ENCODE measurements at places on chromosomes 12 and 14. TPM values are rescaled to one million over a fixed set of nuclear protein-coding genes. Genes with fewer than 3 reads are reported as not detected.

- H3K4me1 ChIP-seq, result no peaks in the 10 kb centered on the region
- no peak for DNase-seq
- no peaks in the 10 kb centered on the region for H3K36me3 ChIP-seq
- H3K27me3 ChIP-seq, result no peaks in the 10 kb centered on the region
These were observed 47.6 kb upstream of the ASPG start for GRCh38 chr14:104037903-104038302.

DNA sequence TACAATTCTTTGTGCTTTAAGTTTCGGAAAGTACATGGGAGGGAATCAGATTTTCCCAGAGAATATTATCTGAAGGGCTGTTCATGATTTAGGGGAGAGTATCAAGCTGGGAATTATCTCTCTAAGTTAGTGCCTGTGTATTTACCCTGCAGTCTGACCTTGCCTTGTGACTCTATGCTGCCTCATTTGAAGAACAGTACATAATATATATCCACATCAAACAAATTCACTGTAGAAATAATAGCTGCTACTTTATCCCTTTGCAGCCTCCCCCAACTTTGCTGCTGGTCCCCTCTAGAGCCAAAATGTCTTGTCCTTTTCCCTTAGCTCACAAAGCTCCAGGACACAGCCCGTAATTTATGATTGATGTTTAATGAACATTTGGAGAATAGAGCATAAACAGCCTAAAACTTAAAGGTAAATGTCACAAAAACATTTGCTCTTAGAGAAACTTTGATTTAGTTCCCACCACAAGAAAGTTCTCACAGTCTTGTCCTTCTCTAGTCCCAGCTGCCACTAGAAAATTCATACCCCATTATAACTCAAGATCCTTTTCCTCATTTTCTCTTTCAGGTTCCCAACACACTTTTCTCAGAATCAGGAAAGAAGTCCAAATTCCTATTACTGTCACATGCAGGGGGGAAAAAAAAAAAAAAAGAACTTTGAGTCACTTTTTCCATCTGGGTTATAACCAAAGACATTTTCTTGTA is 1009.6 kb downstream of the FLRT2 start:
- DNase-seq, result no peak
- H3K4me3 ChIP-seq, result no peak overlapping the region
- no peaks in the 10 kb centered on the region for H3K4me1 ChIP-seq
- H3K27me3 ChIP-seq, result no peaks in the 10 kb centered on the region
- no peaks in the 10 kb centered on the region for H3K36me3 ChIP-seq

- no peak overlapping the region for H3K4me3 ChIP-seq
- H3K4me1 ChIP-seq, result no peaks in the 10 kb centered on the region
These were observed 446.9 kb downstream of the PCNX1 start for GRCh38 chr14:71354142-71354541.

Gene KRT83
- not detected for total RNA-seq

Gene CD9
- 3.6 TPM for total RNA-seq

DNA sequence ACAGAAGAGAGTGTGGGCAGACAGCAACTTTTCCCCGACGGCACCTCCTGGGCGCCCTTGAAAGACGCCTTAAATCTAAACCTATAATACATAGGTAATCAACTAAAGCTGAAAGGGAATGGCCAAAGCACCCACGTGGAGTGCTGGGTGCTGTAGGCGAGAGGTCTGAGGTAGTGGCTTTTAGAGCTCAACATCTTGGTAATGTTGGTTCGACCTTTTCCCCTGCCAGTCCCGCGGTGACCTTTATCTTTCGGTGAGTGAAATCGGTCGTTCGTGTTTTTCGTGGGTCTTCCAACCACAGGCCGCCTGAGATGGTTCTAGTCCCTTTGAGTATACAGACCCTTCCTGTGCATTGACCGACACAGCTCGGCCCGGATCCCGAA is 9.1 kb downstream of the OR6S1 start:
- peaks cover 23% of the 10 kb centered on the region for H3K4me1 ChIP-seq
- no peak for DNase-seq
- H3K27ac ChIP-seq, result no peak overlapping the region
- no peaks in the 10 kb centered on the region for H3K36me3 ChIP-seq
- H3K4me3 ChIP-seq, result peak overlapping the region; percentile 60
- H3K27me3 ChIP-seq, result peaks cover 74% of the 10 kb centered on the region

Gene FBLN5
- 3.0 TPM for total RNA-seq

DNA sequence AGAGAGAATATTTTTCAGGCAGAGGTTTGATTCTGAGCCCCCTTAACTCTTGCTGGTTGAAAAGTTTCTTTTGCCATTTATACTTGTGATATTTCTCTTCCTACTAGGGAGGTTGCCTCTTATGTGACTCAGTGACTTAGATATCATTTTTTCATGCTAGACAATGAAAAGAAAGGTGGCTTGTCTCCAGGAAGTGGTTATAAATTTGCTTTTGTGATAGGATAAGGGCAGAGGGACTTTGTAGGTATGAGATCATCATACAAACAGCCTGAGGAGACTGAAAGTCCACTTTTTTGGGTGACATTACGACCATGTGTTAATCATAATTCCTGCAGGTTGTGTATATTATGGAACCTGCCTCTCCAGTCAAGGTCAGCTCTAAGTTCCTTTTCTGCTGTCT is 35.8 kb downstream of the ACSM4 start:
- no peak for DNase-seq
- H3K27ac ChIP-seq, result no peak overlapping the region
- no peaks in the 10 kb centered on the region for H3K4me1 ChIP-seq
- no peaks in the 10 kb centered on the region for H3K36me3 ChIP-seq
- no peaks in the 10 kb centered on the region for H3K27me3 ChIP-seq
- no peak overlapping the region for H3K4me3 ChIP-seq

Gene STXBP6
- not detected for total RNA-seq

DNA sequence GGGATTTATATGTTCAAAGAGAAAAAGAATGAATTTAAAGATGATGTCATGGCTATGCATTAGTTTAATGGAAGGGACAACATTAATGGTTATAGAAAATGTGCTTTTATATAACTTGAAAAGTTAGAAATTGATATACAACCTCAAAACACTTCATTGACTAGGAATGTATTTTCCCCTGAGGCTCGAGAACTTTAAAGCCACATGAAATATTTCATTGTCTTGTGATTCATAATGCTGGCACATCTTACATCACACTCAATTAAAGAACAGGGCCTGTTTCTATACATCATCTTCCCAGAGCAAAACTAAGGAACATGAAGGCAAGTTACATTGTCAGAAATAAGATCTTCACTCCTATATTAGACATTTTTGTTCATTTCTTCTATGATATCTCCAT is 35.2 kb upstream of the PAWR start:
- peaks cover 6% of the 10 kb centered on the region for H3K27me3 ChIP-seq
- H3K36me3 ChIP-seq, result no peaks in the 10 kb centered on the region
- H3K4me1 ChIP-seq, result no peaks in the 10 kb centered on the region
- H3K4me3 ChIP-seq, result no peak overlapping the region
- DNase-seq, result no peak

- H3K27me3 ChIP-seq, result no peaks in the 10 kb centered on the region
- H3K4me1 ChIP-seq, result peaks cover 55% of the 10 kb centered on the region
- no peak overlapping the region for H3K4me3 ChIP-seq
These were observed 43.7 kb downstream of the DUSP16 start for GRCh38 chr12:12518919-12519318.

DNA sequence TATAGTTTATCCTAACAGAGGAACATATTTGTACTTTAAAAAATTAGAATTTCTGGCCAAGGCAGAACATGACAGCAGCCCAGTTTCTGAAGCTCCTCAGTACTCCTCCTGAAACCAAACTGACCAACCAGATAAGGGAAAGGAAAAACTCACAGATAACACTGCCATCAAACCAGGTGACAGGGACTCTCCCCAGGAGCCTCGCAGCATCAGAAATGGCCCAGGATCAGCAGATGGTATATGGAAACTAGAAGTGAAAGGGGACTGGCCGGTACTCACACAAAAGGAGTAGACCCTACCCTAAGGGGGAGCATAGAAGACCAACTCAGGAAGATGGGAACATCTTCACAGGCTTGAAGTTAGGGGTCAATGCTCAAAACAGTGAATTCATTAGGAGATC is 22.0 kb downstream of the GALC start:
- no peaks in the 10 kb centered on the region for H3K27me3 ChIP-seq
- H3K27ac ChIP-seq, result no peak overlapping the region
- no peaks in the 10 kb centered on the region for H3K4me1 ChIP-seq
- H3K4me3 ChIP-seq, result no peak overlapping the region
- no peak for DNase-seq

Gene OTUB2
- total RNA-seq, result 0.25 TPM

- H3K27me3 ChIP-seq, result no peaks in the 10 kb centered on the region
- no peaks in the 10 kb centered on the region for H3K4me1 ChIP-seq
- no peak overlapping the region for H3K27ac ChIP-seq
These were observed 285.1 kb upstream of the TMEM132C start for GRCh38 chr12:127981875-127982274.

Gene ARG2
- total RNA-seq, result 4.3 TPM

- no peak overlapping the region for H3K27ac ChIP-seq
- H3K4me3 ChIP-seq, result no peak overlapping the region
- no peaks in the 10 kb centered on the region for H3K27me3 ChIP-seq
- no peaks in the 10 kb centered on the region for H3K4me1 ChIP-seq
These were observed 104.1 kb downstream of the IGF1 start for GRCh38 chr12:102376181-102376747.

GRCh38 chr14:47590767-47591495 is 84.5 kb downstream of the MDGA2 start:
- H3K27me3 ChIP-seq, result no peaks in the 10 kb centered on the region
- H3K36me3 ChIP-seq, result no peaks in the 10 kb centered on the region
- no peak for DNase-seq
- no peak overlapping the region for H3K27ac ChIP-seq

DNA sequence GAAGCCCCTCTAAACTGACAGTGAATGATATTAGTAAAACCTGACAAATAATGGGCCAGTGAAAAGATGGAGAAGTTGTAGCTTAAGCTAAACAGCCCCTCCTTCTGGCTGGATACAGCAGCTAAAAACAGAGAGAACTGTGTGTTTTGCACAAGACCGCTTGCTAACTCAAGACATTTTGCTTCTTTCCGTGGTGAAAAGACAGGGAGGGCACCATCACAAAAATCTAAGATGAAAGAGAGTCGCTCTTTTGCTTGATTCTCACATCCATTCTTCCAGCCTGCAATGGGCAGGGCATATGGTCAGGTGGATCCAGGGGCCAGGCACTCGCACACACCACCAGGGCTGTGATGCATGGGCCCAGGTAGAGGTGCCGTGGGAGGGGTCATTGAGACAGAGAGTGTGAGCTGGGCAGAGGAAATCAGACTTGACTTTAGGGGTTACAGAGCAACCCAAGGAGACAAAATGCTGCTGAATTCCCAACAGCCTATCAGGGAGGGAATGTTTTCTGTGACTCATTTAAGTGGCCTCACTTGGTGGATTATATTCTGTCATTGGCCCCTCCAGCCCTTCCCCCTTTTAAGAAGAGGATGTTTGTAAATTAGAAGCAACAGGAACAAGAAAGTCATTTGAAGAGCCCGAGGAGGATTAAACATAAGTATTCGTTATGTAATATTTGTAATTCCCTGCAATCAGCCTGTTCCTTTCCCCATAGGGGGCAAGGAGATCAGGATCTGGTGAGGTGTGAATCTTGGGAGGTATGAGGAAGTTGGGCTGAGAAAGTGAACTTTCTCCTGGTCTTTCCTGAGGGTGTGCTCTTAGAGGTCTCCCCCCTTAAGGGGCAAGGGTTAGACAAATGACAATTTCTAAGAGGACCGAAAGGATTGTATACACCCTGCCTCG is 12.3 kb downstream of the EMP1 start:
- H3K27me3 ChIP-seq, result no peaks in the 10 kb centered on the region
- H3K4me1 ChIP-seq, result no peaks in the 10 kb centered on the region
- peak; percentile 12 for DNase-seq
- no peaks in the 10 kb centered on the region for H3K36me3 ChIP-seq
- H3K4me3 ChIP-seq, result no peak overlapping the region

Gene ADAM21
- total RNA-seq, result not detected

GRCh38 chr12:108773798-108774788 is 42.8 kb upstream of the CORO1C start:
- H3K27me3 ChIP-seq, result no peaks in the 10 kb centered on the region
- no peak overlapping the region for H3K4me3 ChIP-seq
- no peak for DNase-seq
- H3K36me3 ChIP-seq, result no peaks in the 10 kb centered on the region

DNA sequence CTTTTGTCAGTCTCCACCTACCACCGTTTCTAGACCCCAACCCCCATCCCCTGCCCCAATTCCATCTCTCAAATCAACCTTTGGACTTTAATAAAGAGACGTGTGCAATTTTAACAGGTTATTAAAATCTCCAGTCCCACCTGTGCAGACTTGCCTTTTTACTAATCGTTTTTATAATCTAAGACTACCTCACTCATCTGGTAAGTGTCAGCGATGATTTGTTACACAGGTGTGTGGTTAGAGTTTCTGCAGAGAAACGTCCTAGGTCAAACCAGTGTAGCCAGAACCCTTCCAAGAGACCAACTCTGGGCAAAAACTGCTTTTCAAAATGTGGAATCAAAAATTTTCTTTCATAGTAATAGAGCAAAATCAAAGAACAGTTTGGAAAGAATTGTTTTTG is 60.4 kb upstream of the PELI2 start:
- DNase-seq, result no peak
- H3K27ac ChIP-seq, result no peak overlapping the region
- no peaks in the 10 kb centered on the region for H3K36me3 ChIP-seq
- no peaks in the 10 kb centered on the region for H3K27me3 ChIP-seq
- H3K4me1 ChIP-seq, result no peaks in the 10 kb centered on the region

Gene XPOT
- 59.6 TPM for total RNA-seq

- no peak overlapping the region for H3K27ac ChIP-seq
- no peaks in the 10 kb centered on the region for H3K4me1 ChIP-seq
- DNase-seq, result no peak
- H3K27me3 ChIP-seq, result no peaks in the 10 kb centered on the region
- H3K4me3 ChIP-seq, result no peak overlapping the region
These were observed 393.1 kb upstream of the RGS6 start for GRCh38 chr14:71538938-71539649.

Gene GALNT6
- total RNA-seq, result 19.5 TPM

Data from CD4-positive, CD25-positive, alpha-beta regulatory T cell (primary cell).